ENCODE measurements at places on chromosomes 11 and 22.

GRCh38 chr11:41456269-41456668 lies 3.2 kb downstream of the LRRC4C start:
- no peak for DNase-seq

GRCh38 chr22:30874431-30875370 lies 93.9 kb downstream of the MORC2 start:
- no peak for DNase-seq

GRCh38 chr11:128692753-128693415 lies 988 bp upstream of the FLI1 start:
- no peak for DNase-seq

DNA sequence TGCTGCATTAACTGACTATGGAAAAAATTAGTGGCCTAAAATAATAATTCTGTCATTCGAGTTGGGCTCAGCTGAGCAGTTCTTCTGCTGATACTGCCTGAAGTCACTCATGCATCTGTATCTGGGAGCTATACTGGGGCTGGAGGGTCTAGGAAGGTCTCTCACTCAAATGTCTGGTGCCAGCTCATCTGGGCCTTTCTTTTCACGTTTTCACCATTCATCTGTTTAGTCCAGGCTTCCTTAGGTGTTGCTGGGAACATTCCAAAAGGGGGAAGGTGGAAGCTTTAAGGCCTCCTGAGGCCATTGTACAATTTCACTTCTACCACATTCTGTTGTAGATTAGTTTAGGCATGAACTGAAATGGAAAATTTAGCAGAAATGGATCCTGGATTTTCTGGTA lies 28.0 kb downstream of the YAP1 start:
- DNase-seq = no peak

DNA sequence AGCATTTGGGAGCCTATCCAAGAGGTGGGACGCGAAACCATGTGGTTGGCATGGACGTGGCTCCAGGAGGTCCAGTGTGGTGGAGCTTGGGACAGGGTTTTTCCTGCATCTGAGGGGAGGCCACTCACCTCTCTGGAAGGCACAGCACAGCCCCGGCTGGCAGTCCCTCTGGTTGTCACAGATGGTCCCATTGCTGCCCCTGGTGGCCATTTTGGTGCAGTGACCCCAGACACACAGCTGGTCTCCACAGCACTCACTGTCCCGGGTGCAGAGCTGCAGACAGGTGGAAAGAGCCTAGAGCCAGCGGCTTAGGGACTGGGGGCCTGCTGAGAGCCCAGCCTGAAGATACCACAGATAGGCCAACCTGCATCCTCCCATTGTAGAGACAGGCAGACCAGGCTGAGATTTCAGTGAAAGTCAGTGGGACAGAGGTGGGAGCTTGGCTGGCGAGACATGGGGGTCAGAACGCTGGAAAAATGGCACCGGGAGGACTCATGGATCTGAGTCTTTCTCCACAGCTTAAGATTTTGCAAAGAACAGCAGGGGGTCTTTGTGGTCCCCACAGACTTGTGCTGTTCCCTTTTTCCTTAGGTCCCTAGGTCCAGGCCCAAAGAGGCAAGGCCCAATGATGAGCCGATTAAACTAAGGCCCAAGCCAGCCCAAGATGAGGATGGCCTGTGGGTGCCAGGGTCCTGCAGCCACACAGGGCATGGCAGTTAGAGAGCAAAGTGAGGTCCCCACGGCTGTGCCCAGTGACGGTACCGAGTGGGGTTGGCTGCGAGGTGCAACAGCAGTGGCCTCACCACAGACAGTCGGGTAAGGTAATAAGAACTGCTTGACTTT lies 41.4 kb downstream of the DKK3 start:
- peak; percentile 79 for DNase-seq

- no peak for DNase-seq
These were observed 5.2 kb downstream of the BET1L start for GRCh38 chr11:201966-202365.

- no peak for DNase-seq
These were observed 451 bp downstream of the FHIP1B start for GRCh38 chr11:6233984-6234386.

GRCh38 chr11:120909676-120910416 lies 114.1 kb upstream of the TBCEL start:
- DNase-seq = no peak

- no peak for DNase-seq
These were observed 678.8 kb downstream of the NTM start for GRCh38 chr11:132049205-132049604.

- DNase-seq = peak; percentile 73
These were observed 171.9 kb downstream of the SHANK2 start for GRCh38 chr11:71080239-71081097.

DNA sequence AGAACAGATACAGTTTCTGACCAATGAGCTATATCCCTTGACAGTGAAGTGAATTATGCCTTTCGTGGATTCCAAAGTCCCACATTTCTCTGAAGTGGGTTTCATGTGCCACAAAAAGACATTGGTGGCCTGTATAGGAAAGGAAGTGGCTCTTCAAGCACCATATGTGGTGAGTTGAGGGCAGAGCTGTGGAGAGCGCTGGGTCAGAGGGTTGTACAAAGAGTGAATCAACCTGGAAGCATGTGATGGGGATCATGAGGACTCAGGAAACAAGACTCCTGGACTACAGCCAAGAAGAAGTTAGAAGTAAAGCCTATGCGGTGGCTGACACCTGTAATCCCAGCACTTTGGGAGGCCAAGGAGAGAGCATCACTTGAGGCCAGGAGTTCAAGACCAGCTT lies 579 bp upstream of the SLC5A4 start:
- DNase-seq = no peak

DNA sequence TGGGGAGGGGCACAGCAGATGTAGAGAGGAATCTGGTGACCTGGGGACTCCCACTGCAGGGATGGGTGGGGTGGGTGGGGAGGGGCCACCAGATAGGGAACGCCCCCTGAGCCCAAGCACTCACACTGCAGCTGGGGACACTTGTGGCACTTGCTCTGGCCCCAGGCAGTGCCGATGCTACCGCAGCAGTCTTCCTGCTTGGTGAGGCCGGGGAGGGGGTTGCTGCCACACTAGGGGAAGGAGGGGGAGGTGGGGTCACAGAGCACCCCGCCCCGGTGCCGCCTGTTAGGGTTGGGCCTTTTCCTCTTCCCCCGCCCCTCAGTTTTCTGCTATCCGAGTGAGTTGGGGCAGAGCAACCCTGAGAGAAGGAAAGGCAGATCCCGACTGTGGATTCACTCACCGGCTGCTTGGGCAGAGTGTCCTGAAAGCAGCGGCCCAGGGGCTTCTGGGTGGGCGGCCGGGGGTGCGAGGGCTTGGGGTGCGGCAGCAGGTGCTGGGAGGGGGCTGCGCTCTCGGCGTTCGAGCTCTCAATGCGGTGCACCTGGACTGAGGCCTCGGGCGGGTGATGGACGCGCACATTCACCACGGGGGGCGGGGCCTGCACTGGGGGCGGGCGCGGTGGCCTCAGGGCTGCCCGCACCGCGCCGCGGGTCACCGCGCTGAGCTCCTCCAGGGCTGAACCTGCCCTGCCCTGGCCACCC lies 4.7 kb downstream of the LTBP3 start:
- peak; percentile 62 for DNase-seq
